ENCODE measurements at places on chromosomes 1 and 21.

DNA sequence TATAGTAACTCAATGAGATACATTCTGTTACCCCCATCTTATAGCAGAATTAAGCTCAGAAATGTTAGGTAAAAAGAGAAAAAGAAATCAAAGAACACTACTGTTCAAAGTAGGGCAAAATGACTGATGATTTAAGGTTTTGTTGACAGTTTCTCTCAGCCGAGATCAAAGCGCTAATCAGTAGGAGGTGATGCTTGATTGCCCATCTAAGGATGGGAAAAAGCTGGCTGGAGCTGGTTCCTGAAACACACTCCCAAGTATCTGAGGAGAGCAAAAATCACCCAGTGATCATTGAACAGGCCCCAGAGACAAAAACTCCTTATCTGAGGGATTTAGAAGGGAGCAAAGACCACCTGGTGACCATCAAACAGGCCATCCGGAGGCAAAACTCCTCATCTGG is 64.5 kb upstream of the CSF1 start:
- DNase-seq = no peak

DNA sequence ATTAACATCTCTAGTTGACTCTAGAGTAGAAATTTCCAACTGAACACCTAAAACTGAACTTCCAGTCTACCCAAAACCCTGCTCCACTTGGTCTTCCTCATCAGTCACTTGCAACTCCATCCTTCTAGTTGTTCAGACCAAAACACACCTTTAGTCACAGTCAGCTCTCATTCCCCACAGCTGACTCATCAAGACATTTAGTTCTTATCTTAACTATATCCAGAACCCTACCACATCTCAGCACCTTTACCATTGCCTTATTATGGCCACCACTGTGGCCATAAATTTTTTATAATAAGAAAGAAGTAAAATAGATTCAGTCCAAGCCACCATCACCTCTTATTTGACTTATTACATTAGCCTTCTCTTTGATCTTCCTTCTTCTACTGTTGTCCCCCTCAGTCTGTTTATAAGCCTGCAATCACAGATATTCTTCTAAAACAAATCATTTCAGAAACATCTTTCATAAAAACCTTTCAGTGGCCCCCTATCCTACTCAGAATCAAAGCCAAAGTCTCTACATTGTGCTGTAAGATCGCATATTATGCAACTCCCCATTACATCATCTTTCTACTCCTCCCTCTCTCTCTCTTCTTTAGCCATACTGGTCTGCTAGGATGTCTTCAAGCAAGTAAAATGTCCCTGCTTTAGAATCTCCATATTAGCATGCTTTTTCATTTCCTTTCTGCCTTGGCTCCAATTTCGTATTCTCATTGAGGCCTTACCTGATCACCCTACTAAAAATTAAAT is 275.9 kb downstream of the LRRC40 start:
- peak; percentile 24 for DNase-seq

GRCh38 chr1:54267815-54268761 is 68.1 kb downstream of the MRPL37 start:
- peak; percentile 34 for DNase-seq

DNA sequence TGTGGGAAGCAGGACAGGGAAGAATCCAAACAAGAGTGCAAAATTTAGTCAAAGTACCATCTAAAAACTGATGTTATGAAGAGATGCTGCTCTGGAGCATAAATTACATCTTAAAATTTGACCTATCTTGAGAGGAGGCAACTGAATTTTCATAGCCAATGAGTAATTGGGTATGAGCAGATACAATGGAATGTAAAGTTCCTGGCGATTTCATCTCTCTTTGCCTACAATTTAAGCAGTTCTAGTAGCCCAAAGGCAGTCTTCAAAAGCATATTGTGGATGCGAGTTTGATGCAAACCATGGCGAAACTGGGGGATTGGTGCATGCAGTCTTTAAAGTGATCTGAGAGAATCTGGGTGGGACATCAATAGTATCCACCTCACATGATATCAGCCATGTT is 1265.9 kb downstream of the BRINP3 start:
- DNase-seq = peak; percentile 35

- no peak for DNase-seq
These were observed 40.7 kb downstream of the CD2 start for GRCh38 chr1:116794804-116795481.

DNA sequence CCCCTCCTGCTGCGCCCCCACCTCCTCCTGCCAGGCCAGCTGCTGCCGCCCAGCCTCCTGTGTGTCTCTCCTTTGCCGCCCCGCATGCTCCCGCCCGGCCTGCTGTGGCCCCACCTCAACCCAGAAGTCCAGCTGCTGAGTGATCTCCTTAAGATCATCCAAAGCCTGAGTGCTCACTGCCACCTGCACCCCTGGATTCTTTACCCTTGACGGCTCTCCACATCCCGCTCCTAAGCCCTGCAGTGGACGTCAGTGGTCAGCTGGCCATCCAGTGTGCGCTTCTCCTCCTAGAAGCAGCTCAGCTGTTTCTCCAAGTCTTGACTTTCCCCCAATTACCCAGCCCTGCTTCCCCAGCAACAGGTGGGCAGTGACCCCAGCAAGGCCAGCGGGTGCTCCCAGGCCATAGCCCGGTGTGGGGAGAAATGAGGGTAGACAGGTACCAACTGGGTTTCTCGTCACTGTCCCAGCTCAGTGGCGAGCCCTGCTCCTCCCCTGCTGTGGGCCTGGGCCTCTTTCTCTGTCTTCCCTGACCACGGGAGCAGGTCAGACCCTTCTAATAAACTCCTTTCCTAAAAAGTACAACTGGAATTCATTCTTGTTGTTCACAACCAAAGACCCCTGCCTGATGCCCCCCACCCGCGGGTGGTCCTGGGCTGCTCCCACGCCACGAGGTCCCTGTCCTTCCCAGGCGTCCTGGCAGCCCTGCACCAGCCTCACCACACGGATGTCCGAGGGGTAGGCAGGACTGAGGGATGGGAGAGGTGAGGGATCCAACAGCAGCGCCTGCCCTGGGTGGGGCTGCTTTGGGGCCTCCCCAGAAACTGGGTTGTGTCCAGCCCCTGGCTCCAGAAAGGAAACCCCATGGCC is 1.4 kb downstream of the KRTAP10-7 start:
- no peak for DNase-seq

GRCh38 chr1:91160363-91161075 is 138.7 kb upstream of the ZNF644 start:
- DNase-seq = no peak

- DNase-seq = no peak
These were observed 9.4 kb downstream of the GLUL start for GRCh38 chr1:182381962-182382819.

- DNase-seq = no peak
These were observed 923.1 kb upstream of the NEGR1 start for GRCh38 chr1:73205294-73205973.

GRCh38 chr1:81424061-81424460 is 376.7 kb upstream of the ADGRL2 start:
- DNase-seq = peak; percentile 73

- DNase-seq = no peak
These were observed 25.2 kb downstream of the IL12RB2 start for GRCh38 chr1:67332653-67333529.

DNA sequence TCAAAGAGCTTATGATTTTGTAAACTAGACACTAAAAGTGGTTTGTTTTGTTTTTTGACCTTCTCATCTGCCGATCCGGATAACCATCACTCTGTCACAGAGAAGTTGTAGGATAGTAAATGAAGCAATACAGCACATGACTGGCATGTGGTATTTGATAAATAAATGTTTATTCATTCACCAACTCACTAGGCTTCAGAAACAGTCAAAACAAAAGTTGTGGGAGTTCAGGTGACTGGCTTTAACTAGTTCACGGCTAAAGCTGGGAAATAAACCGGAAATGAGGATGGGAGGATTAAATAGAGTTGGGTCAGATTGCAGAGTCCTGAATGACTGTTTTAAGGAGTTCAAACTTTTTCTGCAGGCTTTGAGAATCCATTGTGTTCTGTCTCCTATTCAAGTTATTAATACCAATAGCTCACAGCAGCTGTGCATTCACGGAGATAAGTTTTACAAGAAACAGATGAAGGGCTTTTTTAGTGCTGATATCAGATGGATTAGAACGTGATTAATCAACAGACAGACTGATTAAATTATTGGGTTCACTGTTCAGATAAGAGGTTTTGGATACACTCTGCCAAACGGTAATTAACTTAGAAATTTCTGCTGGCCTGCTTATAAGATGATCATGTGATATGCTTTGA is 463.3 kb downstream of the DPYD start:
- DNase-seq = no peak

GRCh38 chr1:10724052-10724494 is 72.4 kb downstream of the CASZ1 start:
- DNase-seq = peak; percentile 13

DNA sequence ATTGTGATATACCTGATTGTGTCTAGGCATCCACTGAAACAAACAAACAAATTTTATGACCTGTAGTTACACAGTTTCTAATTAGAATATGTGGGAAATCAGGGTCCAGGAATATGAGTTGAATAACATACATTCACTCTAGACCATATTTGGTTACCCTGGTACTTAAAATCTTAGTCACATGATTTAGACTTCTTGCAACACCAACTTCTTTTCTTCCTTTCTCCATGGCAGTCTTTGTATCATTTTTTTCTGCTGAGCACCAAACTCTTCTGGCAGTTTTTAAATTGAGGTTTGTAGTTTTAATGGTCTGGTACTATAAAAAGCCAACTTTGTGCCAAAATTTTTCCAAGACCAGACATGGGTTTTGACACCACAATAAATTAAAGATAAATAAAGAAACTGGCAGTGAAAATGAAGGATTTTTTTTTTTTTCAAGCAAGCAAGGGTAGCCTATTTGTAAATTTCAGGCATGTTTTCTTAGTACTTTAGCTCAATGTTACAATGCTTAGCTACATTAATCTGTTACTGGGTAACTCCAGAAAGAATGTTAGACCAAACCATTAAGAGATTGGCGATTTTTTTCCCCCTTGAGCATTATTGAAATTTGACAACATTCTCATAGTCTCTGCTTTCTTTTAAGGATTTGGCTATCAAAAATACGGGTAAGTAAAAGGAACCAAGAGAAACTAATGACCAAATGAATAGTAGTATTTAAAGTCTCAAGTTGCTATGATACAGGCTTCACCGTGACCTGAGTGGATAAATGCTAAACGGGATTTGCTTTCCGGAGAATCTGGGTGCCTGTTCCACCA is 108.5 kb downstream of the NFIA start:
- DNase-seq = peak; percentile 61

- no peak for DNase-seq
These were observed 775 bp upstream of the PRPF38B start for GRCh38 chr1:108691128-108691941.

DNA sequence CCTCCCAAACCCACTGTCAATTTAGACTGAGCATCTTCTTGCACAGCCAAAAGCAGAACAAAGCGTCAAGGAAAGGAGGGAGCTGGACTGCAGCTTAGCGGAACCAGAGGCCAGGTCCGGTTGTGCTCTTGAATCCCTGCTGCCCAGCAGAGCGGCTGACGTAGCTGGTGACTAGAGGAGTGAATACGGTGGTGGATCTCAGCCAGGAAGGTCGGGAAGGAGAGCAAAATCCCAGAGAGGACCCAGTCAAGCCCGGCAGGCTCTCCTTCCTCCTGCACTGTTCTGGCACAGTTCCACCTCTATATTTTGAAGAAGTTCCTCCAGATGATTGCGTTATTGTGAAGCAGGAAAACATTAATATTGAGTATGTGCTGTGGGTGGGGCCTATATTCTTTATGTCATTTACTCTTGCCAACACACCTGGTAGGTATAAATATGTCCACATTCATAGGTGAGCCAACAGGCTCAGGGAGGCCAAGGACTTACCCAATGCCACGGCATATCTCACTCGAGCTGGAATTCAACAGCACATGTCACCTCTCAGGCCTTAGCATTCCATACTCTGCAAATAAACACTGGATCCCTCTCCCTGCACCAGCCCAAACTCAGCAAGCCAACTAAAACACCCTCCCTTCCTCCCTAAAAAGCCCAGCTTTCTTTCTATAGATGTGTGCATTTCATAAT is 23.6 kb upstream of the ABCB10 start:
- no peak for DNase-seq

DNA sequence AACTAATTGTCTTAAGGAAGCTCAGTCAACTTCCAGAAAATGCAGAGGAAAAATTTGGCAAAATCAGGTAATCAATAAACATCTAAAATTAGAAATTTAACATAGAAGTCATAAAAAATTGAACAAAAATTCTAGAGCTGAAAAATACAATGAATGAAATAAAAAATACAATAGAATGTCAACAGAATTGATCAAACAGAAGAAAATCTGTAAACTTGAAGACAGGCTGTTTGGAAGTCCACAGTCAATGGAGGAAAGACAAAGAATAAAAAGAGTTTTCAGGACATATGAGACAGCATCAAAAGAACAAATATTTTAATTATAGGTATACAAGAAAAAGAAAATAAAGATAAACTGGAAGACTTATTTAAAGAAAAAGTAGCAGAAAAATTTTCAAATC is 469.0 kb downstream of the RWDD3 start:
- DNase-seq = no peak

DNA sequence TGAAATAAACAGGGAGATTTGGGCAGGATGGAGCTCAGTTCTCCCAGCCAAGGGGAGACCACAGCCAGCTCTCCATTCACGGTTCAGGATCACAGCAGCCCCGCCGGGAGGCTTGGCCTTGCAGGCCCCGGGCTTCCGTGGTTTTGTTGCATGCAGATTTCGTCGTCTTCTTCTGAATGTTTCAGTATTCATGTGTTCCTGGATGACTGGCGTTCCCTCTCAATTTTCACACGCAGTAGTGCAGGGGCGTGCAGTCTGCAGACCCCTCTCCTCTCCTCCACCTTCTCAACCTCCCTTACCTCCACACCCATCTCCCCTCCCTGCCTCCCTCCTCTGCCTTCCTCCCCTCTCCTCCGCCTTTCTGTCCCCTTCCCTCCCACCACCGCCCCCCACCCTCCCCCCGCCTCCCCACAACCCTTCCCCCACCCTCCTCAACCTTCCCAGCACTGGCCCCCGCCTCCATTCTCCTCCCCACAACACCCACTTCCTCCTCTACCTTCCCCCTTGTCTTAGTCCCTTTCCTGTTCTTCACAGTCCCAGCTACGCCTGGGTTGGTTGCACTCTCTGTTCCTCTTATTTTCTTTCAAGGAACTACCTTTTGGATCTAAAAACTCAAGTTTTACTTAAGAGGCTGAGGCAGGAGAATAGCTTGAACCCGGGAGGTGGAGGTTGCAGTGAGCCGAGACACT is 8.4 kb upstream of the SLC19A1 start:
- no peak for DNase-seq

DNA sequence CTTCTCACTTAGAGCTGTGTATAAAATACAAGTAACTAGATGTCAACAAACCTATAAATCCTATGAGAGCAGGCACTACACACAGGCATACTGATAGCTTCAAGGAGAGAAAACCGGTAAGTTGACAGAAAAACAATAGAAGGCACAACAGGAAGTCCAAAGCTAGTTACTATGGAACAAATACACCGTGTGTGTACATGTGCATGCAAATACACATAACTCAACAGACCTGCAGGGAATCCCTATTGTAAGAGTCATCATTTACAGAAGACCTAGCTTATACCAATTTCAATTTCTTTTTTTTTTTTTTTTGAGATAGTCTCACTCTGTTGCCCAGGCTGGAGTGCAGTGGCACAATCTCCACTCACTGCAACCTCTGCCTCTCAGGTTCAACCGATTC is 26.3 kb downstream of the JAK1 start:
- DNase-seq = no peak
